Smooth muscle cell of the pulmonary artery (primary cell): ENCODE measurements at places on chromosomes 13 and 19. TPM values are rescaled to one million over a fixed set of nuclear protein-coding genes. Genes with fewer than 3 reads are reported as not detected.

The YIF1B gene
- 103 and 109 TPM in 2 replicates for total RNA-seq

The ZIM2 gene
- not detected in 2 replicates for total RNA-seq

The LGALS14 gene
- not detected in 2 replicates for total RNA-seq

The SIGLEC8 gene
- not detected in 2 replicates for total RNA-seq

The RFPL4A gene
- not detected in 2 replicates for total RNA-seq

The C1QTNF9B gene
- total RNA-seq, result not detected in 2 replicates

The ZNF578 gene
- total RNA-seq, result 4.6 and 5.5 TPM in 2 replicates

The FFAR3 gene
- not detected in 2 replicates for total RNA-seq

The TSHZ3 gene
- 9.0 and 14.7 TPM in 2 replicates for total RNA-seq

The GARIN5A gene
- total RNA-seq, result 0.23 and 0.39 TPM in 2 replicates

The LRRC63 gene
- 0.20 TPM in 1 of 2 replicates, not detected in the other for total RNA-seq

The SYDE1 gene
- 42.7 and 48.6 TPM in 2 replicates for total RNA-seq

The NCR1 gene
- not detected in 2 replicates for total RNA-seq

The ZNF71 gene
- 8.1 and 10.9 TPM in 2 replicates for total RNA-seq
